Tracheal epithelial cell (primary cell): ENCODE measurements at places on chromosomes 5 and 9. TPM values are rescaled to one million over a fixed set of nuclear protein-coding genes. Genes with fewer than 3 reads are reported as not detected.

The MSX2 gene
- under 0.01 TPM in 1 of 2 replicates, not detected in the other for total RNA-seq

The FPGS gene
- total RNA-seq = 86.3 and 124 TPM in 2 replicates

The NDUFS4 gene
- total RNA-seq = 97.4 and 130 TPM in 2 replicates

The STING1 gene
- total RNA-seq = 3.2 and 7.0 TPM in 2 replicates

The BSPRY gene
- 4.7 and 6.5 TPM in 2 replicates for total RNA-seq

The IL5 gene
- not detected in 2 replicates for total RNA-seq

The LRRC70 gene
- 0.72 and 1.5 TPM in 2 replicates for total RNA-seq

The GFI1B gene
- not detected in 2 replicates for total RNA-seq

The SMIM27 gene
- total RNA-seq = 2.2 and 3.8 TPM in 2 replicates

The IL3 gene
- not detected in 2 replicates for total RNA-seq

The NUTM2F gene
- not detected in 2 replicates for total RNA-seq

The OBP2B gene
- total RNA-seq = not detected in 2 replicates

The GPR150 gene
- total RNA-seq = 0.24 and 1.1 TPM in 2 replicates

The TICAM2 gene
- 0.43 and 0.72 TPM in 2 replicates for total RNA-seq

The FOXD4L3 gene
- total RNA-seq = not detected in 2 replicates

The CDC14B gene
- 15.8 and 16.4 TPM in 2 replicates for total RNA-seq

The C8G gene
- not detected in 2 replicates for total RNA-seq

The SHLD3 gene
- 3.6 and 3.9 TPM in 2 replicates for total RNA-seq

The DMRT3 gene
- not detected in 2 replicates for total RNA-seq

The TTC23L gene
- total RNA-seq = under 0.01 TPM in 1 of 2 replicates, not detected in the other

The TXNDC8 gene
- total RNA-seq = not detected in 2 replicates

The FAM221B gene
- total RNA-seq = not detected in 2 replicates

The PAIP2 gene
- 37.9 and 51.6 TPM in 2 replicates for total RNA-seq

The SPATA31C1 gene
- not detected in 2 replicates for total RNA-seq

The PDLIM4 gene
- total RNA-seq = 33.7 and 147 TPM in 2 replicates

The IFNA2 gene
- total RNA-seq = not detected in 2 replicates

The ZNF454 gene
- 0.48 and 0.64 TPM in 2 replicates for total RNA-seq

The KCNN2 gene
- total RNA-seq = 0.21 TPM in 1 of 2 replicates, not detected in the other

The TLX3 gene
- 0.24 TPM in 1 of 2 replicates, not detected in the other for total RNA-seq

The ORM2 gene
- not detected in 2 replicates for total RNA-seq

The EGFLAM gene
- total RNA-seq = 3.0 TPM in 1 of 2 replicates, not detected in the other

The SLC1A1 gene
- 0.85 and 8.2 TPM in 2 replicates for total RNA-seq

The CCNO gene
- 1.2 and 7.2 TPM in 2 replicates for total RNA-seq

The SPATA31D4 gene
- not detected in 2 replicates for total RNA-seq

The CDH12 gene
- not detected in 2 replicates for total RNA-seq

The RXRA gene
- 21.2 and 40.9 TPM in 2 replicates for total RNA-seq
